ENCODE measurements at places on chromosomes 12 and 14.

GRCh38 chr12:103105971-103106597, 148.6 kb downstream of the ASCL1 start:
- DNase-seq: no peak

- DNase-seq: no peak
Observed at GRCh38 chr14:81337073-81337472, 63.1 kb downstream of the STON2 start.

GRCh38 chr12:96239711-96240635, 45.8 kb downstream of the ELK3 start:
- DNase-seq: no peak

DNA sequence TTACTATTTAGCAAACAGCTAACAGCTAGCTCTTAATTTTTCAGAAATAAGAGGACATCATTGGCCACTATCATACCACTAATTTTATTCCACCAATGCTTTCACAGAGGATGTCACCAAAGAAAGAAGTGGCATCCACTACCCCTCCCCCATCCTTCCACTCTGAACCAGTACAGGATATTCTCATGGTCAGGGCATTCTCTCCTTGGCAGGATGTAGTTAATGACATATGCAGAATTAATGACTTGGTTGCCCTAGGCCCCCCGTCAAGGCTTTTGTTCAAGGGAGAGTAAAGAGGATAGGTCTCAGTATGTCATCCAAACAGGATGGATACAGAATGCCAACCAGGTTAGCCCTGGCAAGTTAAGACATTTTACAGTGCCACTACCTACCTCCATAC, 18.9 kb upstream of the NUP107 start:
- no peak for DNase-seq

GRCh38 chr12:68806488-68807237, 1.3 kb upstream of the MDM2 start:
- DNase-seq: no peak

GRCh38 chr12:84077679-84078078, 834.9 kb downstream of the SLC6A15 start:
- DNase-seq: no peak

- DNase-seq: no peak
Observed at GRCh38 chr12:6852651-6853354, 853 bp downstream of the USP5 start.

DNA sequence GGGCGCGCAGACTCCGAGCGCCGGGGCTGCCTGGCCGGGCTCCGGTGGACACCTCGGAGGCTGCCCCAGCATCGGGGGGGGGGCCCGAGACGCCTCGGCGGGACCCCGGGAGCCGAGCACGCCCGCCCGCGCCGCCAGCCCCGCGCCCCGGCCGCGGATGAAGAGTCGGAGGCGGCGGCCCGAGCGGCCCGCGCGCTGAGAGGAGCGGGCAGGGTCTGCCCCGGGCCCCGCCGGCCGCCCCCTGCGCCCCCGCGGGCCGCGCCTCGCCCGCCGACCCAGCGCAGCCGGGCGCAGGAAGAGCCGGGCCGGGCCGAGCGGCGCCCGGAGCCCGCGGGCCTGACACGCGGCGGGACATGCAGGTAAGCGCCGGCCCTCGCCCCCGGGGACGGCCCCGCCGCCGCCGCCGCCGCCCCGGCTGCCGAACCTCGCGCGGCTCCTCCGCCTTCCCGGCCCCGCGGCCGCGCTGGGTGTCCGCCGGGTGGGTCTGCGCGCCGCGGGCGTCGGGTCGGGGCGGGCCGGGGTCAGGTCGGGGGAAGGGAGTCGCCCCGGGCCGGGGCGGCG, 63.7 kb downstream of the FBXL14 start:
- peak; percentile 46 for DNase-seq

GRCh38 chr14:65993103-65993502, 493.1 kb upstream of the CCDC196 start:
- no peak for DNase-seq

DNA sequence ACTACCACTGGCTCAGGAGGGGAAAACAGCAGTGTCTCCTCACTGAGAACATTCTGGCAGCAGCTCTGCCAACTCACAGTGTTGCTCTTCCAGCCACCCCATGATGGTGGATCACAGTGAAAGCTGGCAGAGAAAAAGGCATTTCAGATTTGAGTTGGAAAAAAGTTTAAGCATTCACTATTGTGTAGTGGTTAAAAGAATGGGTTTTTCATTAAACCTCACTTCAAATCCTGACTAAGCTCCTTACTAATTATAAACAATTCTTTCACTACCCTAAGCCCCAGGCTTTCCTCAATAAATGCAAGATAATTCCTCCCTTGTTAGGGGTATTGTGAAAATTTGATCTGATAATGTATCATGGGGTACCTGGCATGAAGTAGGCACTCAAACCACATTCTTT, 518.1 kb downstream of the SNAPC1 start:
- DNase-seq: no peak

DNA sequence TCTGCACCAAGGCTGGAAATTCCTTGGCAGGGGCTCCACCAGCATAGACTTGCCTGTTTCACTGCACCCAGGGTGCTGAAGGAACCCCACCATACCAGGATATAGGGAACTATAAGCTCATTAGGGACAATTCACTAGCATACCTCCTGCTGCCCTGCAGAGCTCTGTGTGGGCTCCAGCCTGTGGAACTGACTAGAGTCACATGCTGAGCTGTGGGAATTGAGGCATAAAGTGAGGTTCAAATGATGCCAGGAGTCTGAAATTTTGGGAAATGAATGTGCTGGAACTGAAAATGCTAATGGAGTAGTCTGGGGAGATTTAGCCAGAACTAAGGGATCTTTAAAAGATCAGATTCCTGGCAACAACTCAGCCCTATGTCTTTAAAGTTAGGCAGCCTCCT, 7.3 kb upstream of the EMP1 start:
- DNase-seq: no peak

DNA sequence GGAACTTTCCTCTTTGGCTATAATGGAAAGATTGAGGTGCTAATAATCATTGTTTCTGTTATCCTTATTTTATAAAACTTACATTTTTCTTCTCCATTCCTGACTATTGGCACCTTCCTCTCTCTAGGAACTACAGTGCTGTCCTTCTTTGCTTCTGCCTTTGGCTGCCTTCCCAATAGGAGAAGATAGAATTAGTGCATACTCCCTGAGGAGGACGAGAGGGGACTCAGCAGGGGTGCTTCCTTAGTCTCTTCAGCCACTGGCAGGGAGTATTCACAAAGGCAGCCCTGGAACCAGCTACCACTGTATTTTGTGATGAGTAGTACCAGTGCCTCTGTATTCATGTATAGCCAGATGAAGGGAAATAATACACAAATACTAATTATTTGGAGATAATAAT, 208.5 kb downstream of the FOXG1 start:
- no peak for DNase-seq

DNA sequence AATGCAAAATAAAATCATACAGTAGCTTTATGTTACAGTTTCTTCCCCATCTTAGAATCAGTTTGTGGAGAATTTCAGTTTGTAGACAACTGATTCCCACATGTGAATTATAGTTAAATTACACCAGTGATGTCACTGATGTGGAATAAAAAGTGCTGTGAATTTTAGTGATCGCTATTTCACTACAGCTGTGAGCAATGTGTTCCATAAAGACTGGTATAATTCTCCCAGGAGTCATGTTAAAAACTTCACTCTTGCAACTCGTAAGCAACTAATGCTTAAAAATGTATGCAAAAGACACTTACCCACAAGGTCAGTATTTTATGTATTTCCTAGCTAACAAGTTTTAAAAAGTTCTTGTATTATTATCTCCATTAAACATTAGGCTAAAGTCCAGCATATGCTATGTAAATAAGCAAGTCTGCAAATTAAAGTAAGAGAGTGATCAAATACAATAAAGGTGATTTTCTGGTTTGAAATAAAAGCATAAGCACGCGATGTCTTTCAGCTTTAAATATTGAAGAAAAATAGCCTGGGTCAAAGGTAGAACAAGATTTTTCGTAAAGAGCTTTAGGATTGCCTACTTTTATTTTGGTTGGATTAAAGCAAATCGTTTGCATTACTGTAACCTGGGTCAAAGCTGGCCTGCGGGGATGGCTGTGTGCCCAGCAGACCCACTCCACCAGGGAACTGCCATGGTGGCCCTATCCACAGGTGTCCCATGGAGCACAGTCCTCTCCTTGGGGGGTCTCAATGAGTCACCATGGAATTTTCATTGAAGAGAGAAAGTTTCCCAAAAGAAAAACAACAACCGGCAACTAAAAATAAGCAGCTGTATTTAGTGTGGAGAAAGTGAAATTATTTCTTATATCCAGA, 12.7 kb upstream of the LRIG3 start:
- no peak for DNase-seq

DNA sequence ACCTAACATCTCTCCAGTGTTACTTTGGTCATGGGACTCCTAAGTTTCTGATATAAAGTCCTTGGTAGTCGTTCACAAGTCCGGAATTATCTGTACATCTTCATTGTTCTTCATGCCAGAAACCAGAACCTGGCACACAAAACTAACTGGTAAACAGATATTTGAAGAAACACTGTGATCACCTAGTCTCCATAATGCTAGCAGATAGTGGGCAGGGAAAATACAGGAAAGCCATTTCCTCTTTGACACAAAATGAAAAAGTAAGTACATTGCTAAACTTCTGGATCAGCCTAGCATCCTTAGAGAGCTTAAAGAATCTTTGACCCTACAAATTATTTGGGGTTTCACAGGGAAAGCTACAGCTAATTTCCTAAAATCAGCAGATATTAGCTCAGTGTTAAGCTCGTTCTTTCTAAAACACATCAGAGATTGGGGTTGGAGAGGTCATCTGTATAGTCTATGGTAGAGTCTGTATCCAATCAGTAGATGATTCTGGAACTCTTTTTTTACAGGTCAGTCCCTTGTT, 4.8 kb downstream of the DDIT3 start:
- DNase-seq: no peak

DNA sequence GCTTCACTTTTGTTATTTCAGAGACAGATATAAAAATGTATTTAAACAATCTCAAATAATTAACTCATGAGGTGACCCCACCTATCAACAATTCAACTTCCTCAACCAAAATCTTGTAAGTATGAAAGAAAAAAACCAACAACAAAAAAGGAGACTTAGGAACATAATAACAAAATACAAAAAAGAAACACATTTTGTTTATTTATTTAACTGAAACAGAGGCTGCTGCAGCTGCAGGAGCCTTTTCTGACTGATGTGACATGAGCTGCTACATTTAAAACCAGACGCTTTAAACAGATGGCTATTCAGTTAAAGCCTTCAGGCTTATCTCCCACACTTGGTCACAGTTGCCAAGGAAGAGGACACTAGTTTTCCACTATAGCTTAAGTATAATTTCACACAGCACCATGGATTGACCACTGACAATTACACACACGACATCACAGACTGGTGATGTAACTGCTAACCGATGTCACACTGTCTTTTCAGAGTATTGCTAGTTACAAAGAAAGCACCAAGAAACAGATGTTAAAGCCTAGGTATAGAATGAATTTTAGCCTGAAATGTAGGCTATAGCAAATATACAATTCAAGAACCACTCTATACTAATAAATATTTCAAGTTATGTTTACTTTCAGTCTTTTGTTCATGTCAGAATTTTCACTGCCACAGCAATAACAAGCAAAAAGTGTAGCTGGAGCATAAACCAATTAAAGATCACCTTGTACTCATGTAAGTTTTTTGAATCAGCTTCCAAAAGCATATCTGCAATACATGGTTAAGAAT, 113.0 kb downstream of the MED13L start:
- DNase-seq: no peak

DNA sequence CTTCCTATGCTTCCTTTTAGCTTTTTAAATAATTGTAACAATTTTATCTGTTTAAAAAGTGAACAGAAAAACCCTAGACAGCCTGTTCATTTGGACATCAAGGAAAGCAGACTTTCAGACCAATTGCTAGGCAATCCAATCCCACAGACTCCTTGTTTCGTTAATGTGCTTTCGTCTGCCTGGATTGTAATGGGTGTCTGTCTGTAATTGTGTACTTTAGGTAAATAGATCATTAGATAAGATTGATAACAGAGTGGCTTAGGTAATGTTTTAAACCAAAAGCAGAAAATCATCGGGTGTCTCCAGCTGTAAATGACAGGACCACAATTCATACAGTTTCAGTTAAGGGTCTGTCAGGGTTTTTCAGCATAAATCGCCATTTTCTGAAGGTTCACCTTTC, 19.6 kb downstream of the CCDC60 start:
- no peak for DNase-seq

GRCh38 chr14:32565256-32565655, 236.2 kb downstream of the AKAP6 start:
- no peak for DNase-seq

GRCh38 chr14:50677527-50678063, 9.5 kb upstream of the SAV1 start:
- no peak for DNase-seq

Data from germinal center (tissue), 1 donor.